ENCODE measurements at places on chromosomes 4 and X. TPM values are rescaled to one million over a fixed set of nuclear protein-coding genes. Genes with fewer than 3 reads are reported as not detected.

- no peaks in the 10 kb centered on the region for H3K36me3 ChIP-seq
- no peaks in the 10 kb centered on the region for H3K4me1 ChIP-seq
- no peaks in the 10 kb centered on the region for H3K27me3 ChIP-seq
- H3K4me3 ChIP-seq: no peak overlapping the region
Observed at GRCh38 chr4:113769744-113770143, 8.2 kb upstream of the CAMK2D start.

DNA sequence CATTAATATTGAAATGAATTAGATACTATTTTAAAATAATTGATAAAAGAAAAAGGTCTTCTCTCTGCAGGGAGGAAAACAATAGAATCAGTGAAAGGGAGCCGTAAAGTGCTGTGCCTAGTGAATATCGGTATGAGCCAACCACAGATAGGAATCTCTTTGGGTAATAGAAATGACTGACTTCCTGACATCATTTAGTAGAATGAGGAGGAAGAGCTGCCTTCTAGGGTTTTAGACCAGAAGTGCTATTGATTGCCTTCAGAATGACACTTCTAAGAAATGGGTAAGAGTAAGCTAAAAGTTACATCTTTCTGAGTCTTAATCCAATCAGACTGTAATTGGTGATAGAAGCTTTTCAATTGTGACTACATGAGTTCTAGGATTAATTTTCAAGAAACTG lies 134.0 kb upstream of the MAP9 start:
- no peak for DNase-seq
- H3K4me3 ChIP-seq: no peak overlapping the region
- H3K27me3 ChIP-seq: no peaks in the 10 kb centered on the region
- no peaks in the 10 kb centered on the region for H3K36me3 ChIP-seq
- H3K27ac ChIP-seq: no peak overlapping the region

DNA sequence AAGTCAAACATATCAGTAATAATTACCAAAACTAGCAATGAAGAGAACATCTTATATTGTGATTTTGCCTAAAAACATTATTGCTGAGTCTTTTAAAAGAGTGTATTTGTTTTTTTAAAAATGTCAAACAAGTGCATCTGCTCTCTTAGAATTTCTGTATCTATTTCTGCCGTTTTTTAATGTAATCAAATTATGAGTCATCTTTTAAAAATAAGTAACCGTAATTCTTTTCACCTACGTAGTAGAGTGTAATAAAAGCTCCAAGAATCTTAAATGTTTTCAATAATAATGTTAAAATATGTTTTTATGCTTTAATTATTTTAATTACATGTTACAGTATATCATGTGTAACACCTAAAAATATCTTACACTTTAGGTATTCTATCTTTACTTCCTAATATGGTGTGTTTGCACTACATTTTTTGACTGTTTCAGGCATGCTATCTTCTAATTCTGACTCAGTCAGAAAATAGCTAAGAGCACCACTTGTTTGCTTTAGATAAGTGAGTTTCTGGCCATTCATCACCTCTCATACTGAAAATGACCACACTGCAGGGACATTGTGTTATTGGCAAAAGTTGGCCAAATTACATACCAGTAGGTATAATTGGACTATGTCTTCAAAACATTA lies 368.5 kb downstream of the PCDH7 start:
- no peak overlapping the region for H3K4me3 ChIP-seq
- H3K27me3 ChIP-seq: no peaks in the 10 kb centered on the region
- no peaks in the 10 kb centered on the region for H3K36me3 ChIP-seq
- no peak for DNase-seq

- DNase-seq: no peak
- no peaks in the 10 kb centered on the region for H3K4me1 ChIP-seq
- H3K27me3 ChIP-seq: no peaks in the 10 kb centered on the region
Observed at GRCh38 chr4:79164907-79165610, 160.8 kb downstream of the NAA11 start.

DNA sequence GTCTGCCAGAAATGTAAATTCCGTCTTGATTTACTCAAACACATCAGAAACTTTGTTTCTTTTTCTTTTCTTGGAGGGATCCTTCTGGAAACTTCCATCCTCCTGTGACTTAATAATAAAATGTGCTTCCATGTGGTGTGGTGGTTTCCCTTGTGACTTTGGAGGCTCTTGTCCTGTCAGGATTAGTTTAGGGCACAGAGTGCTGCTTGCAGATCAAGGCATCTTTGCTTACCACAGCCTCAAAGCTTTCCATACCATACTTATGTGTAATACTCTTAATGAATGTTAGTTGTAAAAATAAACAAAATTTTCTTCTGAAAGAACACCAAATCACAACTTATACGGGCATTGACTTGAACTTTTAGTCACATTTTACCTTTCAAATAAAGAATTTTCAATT lies 27.4 kb downstream of the GBA3 start:
- H3K27ac ChIP-seq: no peak overlapping the region
- H3K27me3 ChIP-seq: no peaks in the 10 kb centered on the region
- no peak overlapping the region for H3K4me3 ChIP-seq

DNA sequence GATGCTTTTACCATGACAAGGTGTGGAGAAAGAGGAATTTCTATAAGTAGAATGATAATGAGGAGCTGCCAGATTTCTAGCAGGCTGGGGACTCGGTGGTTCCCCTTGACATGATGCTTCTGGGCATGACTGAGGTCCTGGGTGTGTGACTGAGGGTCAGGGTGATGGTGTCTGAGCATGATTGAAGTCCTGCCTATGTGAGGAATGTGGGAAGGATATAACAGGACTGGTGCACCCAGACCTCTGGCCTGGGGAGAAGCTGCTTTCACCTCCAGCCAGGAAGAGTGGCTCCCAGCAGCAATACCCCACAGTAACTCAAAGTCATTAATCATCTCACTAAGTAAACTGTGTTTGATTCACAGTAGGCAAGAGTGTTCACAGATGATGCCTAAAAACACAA lies 17.4 kb downstream of the SORBS2 start:
- H3K4me3 ChIP-seq: no peak overlapping the region
- H3K4me1 ChIP-seq: no peaks in the 10 kb centered on the region
- H3K36me3 ChIP-seq: no peaks in the 10 kb centered on the region
- H3K27ac ChIP-seq: no peak overlapping the region

DNA sequence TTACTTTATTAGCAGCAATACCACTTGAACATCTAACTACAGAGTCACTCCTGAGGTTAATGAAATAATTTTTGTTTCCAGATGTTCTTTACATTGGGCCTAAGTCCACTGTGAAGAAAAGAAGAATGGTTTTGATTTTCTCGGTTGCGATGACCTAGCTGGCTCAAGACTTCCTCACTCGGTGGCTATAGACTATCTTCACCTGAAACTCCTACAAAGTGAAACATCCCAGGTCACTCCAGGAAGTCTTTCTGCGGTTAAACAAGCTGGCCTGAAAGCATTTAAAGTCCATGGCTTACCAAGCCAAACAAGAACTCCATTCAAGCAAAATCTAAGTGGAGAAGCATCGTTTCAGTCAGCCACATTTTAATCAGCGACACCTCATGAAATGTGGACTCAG lies 13.7 kb upstream of the SORBS2 start:
- DNase-seq: no peak
- H3K4me3 ChIP-seq: no peak overlapping the region

DNA sequence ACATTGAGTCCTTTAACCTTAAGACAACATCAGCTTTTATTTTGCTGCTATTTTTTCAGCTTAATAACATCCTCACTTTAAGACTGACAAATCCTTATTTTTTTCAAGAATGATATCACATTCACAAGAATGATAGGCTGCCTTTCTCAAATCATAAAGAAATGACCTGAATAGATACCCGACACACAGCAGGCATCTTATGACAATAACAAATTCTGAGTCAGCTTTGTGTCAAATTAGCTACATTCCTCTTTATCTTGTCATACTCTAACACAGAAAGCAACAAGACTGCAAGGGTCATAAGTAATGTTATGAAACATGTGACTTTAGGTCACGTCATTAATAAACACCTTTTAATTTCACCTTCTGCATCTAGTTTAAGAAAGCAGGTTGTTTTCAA lies 2387.6 kb downstream of the PCDH7 start:
- no peak overlapping the region for H3K4me3 ChIP-seq
- H3K4me1 ChIP-seq: no peaks in the 10 kb centered on the region
- no peak for DNase-seq
- H3K27me3 ChIP-seq: no peaks in the 10 kb centered on the region

DNA sequence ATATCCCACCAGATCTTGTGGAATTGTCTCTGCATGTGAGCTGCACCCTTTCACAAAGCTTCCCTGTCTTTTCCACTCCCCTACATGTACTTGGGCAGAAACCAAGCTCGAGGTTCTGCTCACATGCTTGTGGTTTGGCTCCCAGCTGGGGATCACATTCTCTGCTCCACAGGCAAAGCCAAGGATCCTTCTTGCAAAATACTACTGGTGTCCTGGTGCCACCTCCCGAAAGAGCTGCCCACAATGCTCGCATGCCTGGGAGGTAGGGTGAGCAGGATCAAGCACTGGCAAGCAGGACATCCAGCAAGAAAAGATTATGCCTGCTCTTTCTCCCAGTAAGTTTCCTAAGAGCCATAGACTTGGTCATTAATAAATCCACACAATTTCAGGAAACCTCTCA lies 45.1 kb upstream of the PPARGC1A start:
- no peaks in the 10 kb centered on the region for H3K36me3 ChIP-seq
- no peaks in the 10 kb centered on the region for H3K4me1 ChIP-seq
- no peak overlapping the region for H3K27ac ChIP-seq

DNA sequence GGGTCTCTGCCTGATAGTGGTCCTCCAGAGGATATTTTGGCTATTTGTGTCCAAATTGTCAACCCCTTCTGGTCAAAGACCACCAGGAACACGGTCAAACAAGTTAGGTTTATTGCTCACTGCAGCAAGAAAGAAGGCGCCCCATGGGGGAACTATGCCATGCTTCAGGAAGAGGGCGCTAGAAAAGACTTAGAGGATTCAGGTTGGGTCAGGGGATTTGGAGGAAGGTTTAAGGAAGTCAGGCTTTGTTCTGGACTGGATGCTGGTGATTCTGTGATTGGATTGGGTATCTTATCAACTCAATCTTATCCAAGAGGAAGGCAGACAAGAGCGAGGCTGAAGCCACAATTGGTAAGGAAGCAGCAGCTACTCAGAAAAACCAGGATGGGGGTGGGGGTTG lies 14.3 kb upstream of the ELF4 start:
- DNase-seq: no peak
- no peaks in the 10 kb centered on the region for H3K4me1 ChIP-seq
- no peak overlapping the region for H3K4me3 ChIP-seq
- H3K27ac ChIP-seq: no peak overlapping the region
- no peaks in the 10 kb centered on the region for H3K36me3 ChIP-seq

DNA sequence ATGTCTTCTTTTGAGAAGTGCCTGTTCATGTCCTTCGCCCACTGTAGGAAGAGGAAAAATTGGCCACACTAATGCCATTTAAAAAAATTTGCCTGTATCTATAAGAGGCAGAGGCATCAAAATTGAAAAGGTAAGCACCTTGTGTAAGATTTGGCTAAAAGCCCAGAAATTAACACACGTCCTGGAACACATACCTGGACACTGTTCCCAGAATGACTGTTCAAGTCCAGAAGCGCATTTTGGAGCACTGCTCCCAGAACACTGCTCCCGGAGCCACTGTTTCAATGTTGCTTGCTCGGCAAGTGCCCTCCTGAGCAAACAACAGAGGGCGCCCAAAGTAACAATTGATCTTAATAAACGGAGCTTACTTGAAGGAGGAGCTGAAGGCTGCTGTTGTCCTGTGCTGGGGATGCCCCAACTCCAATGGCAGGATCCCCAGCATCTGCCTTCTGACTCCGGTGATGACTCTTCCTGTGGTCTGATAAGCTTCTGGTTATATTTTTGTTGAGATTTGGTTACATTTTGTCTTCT lies 1958.6 kb downstream of the C4orf33 start:
- no peaks in the 10 kb centered on the region for H3K4me1 ChIP-seq
- H3K4me3 ChIP-seq: no peak overlapping the region
- no peak for DNase-seq
- H3K27ac ChIP-seq: no peak overlapping the region

DNA sequence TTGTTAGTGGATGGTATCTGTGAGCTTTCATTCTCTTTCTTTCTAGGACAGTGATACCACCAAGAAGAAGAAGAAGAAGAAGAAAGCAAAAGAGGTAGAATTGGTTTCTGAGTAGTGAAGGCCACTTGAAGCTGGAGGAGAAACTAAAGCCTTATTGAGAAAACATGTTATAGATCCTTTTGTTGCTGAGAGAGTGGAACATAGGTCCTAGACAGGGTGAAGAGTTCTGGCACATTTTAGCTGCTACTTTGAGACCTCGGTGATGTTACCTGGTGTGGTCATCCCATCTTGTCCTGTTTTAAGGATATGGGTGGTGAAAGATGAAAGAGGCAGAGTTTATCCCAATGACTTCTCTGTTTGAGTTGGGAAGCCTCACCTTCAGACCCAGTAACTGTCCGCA lies 14.1 kb downstream of the DKC1 start:
- H3K27ac ChIP-seq: no peak overlapping the region
- no peaks in the 10 kb centered on the region for H3K4me1 ChIP-seq
- H3K27me3 ChIP-seq: no peaks in the 10 kb centered on the region

The ODAPH gene
- total RNA-seq: not detected

The PPP1R3F gene
- 2.8 TPM for total RNA-seq

Measured in colonic mucosa (tissue), 4 donors.